Left lobe of liver (tissue), 2 donors: ENCODE measurements at places on chromosomes 12 and 14. TPM values are rescaled to one million over a fixed set of nuclear protein-coding genes. Genes with fewer than 3 reads are reported as not detected.

DNA sequence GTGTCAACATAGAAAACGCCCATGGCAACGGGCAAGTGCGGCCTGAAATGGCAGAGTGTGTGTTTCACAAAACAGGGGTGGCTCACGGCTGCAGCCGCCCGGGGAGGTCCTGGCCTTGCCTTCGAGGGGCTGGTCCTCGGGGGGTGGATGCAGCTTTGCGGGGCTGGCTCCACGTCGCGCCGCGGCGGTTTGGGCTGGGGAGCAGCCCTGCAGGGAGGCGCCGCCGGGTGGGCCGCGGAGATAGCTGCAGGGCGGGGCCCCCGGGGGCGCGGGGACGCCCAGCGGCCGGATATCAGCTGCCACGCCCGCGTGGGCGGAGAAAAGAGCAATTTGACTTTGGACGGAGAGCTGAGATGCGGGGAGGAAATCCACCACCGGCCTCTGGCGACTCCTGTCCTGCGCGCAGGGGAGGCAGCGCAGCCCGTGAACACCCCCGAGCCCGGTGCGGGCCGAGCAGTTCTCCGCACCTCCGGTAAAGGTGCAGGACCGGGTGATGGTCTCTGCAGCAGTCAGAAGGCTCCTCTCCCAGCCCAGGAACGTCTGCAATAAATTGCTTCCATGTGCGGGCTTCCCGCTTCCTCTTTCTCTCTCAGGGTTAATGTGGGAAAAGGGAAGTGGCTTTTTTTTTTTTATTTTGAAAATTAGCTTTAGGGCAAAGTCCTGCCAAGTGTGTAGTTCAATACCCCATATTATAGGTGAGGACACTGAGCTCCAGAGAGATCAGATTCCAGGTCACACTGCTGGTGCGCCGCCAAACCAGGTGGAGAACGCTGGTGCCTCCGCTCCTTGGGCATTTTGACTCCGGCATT, 110.5 kb downstream of the ARF6 start:
- DNase-seq = peak; percentile 94

Gene PROX2
- not detected for total RNA-seq

Gene CNTN1
- 0.60 TPM for total RNA-seq

- DNase-seq = no peak
Measured at GRCh38 chr12:26825459-26826016, 7.5 kb downstream of the ITPR2 start.

DNA sequence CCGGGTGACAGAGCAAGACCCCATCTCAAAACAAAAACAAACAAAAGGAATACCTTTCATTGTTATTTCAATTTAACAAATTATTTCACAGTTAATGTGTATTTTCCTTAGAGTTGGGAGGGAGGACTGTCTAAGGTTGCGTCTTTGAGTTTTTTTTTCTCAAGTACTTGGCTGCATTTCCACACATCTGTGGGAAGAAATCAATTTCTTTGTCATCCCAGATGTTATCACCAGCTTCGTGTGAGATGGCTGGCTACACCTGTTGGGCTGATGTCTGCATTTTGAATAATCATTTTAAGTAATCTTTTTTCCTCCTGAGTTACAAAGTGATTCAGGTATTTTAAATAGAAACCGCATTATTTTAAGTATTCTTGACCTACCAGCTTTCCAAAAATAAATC, 59.4 kb downstream of the EML1 start:
- DNase-seq = no peak

Gene LRP6
- 36.3 TPM for total RNA-seq

DNA sequence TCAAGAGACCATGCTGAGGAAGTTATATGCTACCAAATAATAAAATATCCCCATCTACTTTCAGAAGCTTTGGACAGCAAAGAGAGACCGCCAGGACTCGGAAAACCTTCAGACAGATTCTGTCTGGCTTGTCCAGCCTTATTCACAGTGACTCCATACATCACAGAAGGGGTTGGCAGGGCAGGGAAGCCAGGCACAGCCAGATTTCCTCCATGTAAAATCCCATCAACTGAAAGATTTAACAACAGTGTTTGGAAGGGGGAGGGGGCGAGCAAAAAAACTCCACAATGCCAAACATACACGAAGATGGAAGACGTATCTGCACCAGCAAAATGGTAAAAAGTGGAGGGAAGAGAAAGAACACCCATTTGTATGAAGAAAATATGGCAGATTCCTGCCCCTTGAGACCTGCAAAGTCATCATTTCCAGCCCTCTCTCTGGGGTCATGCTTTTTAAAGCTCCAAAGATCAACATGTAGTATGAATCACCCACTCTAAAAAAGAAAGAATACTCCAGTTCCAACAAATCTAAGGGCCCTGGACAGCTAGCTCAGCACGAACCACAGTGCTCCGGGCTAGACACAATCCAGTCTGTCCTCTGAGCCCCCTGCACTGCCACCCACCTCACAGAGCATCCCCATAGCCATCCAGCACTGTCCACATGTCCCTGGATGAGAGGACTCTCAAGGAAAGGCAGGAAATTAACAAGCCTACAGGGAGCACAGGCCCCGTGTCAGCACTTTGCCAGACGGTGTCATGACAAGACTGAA, 116.4 kb downstream of the DICER1 start:
- peak; percentile 27 for DNase-seq

Gene SLCO1B1
- 143 TPM for total RNA-seq

Gene GNB3
- total RNA-seq = 0.08 TPM

DNA sequence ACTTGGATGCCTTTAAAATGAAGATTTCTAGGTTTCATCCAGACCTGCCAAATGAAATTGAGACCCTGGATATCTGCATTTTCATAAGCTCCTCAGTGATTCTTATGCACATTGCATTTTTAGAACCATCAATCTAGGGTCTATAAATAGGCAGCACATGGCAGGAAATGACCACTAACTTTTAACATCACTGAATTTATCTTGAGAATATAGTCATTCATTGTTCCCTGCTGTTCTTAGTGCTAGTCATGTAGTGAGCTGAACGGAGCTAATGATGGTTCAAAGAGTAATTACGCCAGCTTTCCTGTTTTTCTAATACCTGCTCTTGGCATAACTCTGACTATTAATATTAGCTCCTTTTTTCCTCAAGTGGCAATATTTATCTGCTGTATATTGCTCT, 91.6 kb downstream of the TPH2 start:
- no peak for DNase-seq

- DNase-seq = no peak
Measured at GRCh38 chr14:91377700-91378652, 39.6 kb downstream of the CCDC88C start.

Gene SLCO1B3
- 73.3 TPM for total RNA-seq

GRCh38 chr14:80538633-80539375, 327.5 kb upstream of the DIO2 start:
- no peak for DNase-seq

Gene KRT73
- total RNA-seq = not detected

DNA sequence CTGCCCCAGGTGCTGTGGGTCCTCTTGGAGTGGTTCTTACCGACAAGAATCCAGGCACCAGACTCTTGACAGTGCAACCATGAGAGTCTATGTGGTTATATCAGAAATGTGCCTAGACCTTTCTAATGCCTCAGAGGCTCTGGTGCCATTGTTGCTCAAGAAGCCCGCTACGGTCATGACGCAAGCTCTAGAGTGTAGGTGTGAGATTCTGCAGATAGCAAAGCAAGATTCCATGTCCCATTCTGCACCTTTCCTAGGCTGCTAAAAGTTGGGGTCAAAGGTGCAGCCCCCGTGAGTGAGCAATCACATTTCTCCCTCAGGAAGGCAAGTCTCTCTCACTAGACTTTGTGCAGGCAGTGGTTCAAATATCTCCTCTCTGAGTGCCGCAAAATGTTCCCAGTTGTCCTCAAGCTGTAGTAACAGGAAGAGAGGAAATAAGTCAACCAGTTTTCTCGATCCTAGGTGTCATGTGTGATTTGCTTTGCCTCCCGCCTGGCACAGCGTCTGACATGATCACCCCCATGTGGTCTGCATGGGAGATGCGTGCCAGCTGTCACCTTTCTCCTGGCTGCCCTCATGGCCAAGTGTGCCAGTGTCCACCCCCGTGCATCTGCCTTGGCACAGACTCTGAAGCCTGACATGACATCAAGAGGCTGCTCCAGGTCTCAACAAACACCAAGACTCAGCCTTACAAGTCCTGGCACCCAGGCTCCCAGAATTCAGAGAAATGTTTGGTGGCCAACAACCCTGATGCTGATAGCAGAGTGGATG, 122.5 kb upstream of the COCH start:
- no peak for DNase-seq

- no peak for DNase-seq
Measured at GRCh38 chr12:66901138-66901932, 222.5 kb upstream of the GRIP1 start.

- DNase-seq = no peak
Measured at GRCh38 chr12:25052196-25052913, 103.5 kb upstream of the BCAT1 start.

- DNase-seq = no peak
Measured at GRCh38 chr14:49044981-49045380, 541.2 kb downstream of the RPS29 start.

Gene DTD2
- 12.8 TPM for total RNA-seq

DNA sequence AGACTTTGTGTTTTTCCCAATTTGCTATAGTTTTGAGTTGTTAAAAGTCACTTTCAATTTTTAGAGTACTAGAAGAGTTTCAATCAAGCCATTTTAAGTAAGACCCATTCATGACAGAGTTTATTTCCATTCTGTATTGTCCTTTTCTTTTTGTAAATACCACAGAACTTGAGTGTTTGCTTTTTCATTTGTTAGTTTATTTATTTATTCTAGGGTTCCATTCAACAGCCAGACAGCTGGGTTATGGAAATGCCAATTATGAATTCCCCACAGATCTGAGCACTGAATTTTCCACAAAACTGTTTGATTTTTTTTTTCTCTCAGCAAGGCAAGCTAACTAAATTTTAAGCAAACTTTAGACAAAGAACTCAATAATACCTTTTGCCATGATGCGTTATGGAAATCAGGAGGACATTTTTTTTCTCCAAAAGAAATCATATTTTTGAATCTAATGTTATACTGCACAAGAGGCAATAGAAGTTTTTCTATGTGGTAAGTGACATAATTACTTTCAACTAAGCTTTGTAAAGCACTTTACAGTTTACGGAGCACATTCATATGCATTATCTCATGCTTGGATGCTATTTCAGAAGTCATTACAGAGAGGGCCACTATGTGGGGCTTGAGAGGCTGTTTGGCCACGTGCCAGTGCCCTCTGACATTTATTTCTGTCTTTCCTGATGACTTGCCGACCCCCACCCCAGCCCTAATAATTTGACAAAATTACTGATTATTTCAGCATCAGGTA, 181.5 kb downstream of the VRK1 start:
- DNase-seq = no peak

Gene BRMS1L
- 2.8 TPM for total RNA-seq

DNA sequence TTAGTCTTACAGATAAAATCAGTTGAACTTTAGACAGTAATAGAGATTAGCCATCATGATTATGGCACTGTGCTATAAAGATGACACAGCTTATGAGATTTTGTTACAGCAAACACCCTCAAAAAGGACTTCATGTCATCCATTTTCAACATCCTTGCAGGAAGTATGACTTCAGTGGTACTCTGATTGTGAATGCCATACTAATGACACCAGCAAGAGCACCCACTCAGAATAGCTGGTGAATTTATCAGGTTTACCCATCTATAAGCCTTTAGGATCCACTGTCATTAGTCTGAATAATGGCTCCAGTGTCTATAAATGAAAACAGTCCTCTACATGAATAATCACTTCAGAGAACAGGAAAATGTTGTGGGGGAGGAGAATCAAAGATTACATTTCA, 615.2 kb downstream of the RPS29 start:
- no peak for DNase-seq

Gene OR4E2
- total RNA-seq = not detected

DNA sequence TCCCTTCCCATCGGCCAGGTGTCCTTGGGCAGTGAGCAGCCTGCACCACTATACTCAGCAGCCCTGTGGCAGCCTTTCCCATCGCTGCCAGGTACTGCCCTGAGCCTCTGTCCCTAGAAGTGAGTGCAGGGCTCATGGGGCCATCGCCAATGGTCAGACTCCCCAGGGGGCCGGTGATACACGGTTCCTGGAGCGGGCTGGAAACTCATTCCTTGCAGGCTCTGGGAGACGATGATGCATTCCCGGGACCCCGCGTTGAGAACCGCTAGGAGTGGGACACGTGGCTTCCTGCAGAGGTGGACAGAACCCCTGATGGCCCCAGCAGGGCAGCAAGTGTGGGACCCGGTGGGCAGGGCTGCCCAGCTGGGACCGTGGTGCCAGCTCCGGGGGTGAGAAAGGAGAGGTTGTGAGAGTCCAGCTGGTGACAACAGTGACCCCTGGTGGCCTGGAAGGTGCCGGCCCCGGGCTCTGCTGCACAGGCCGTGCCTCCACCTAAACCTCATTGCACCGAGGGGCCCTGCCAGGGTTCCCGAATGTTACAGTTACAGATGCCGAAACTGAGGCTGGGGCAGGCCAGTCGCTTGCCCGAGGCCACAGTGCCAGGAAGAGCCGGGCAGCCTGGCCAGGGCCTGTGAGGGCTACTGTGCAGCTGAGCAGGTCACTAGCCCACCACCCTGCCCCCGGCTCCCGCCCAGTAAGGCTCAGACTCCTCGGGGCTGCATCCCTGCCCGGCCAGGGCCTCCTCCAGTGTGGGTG, 33.8 kb downstream of the FBRSL1 start:
- peak; percentile 71 for DNase-seq

Gene PIWIL1
- total RNA-seq = not detected

DNA sequence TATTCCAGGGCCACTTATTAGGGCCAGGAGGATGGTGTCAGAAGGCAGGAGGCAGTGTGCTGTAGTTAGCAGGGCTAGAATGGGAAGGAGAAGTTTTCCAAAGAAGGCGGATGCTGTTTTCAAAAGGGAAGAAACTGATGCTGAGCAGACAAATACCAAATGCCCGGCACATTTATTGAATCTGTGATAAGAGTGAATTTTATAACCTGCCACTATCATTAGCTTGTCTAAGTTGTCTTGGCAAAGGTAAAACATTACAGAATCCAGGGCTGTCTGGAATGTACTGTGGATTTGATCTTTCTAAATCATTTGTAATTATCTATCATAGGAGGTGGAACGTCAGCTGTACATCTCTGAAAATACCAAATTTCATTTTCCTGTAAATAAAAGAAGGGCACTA, 40.8 kb downstream of the NDUFA12 start:
- no peak for DNase-seq

DNA sequence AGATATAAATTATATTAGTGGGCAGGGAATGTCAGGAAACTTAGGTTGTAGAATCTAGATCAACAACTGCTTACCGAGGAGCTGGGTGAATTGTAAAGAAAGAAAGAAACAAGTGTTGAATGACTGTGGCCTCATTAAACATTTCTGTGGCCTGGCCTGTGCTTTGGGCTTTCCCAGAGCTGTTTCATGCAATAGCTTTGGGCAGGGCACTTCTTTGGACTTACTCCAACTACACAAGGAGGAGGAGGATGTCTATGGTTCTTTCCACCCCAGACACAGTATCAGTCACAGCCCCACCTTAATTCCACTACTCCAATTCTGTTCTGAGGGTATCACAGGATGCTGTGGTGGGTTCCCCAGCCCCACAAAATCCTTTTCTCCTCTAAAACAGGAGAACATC, 38.0 kb downstream of the DPF3 start:
- no peak for DNase-seq

GRCh38 chr12:106091446-106091820, 47.3 kb downstream of the NUAK1 start:
- DNase-seq = no peak

Gene RPS6KA5
- total RNA-seq = 1.4 TPM

- DNase-seq = no peak
Measured at GRCh38 chr12:50753232-50753769, 10.6 kb upstream of the ATF1 start.

- no peak for DNase-seq
Measured at GRCh38 chr12:111193067-111193466, 175.8 kb downstream of the PHETA1 start.
